ENCODE measurements at places on chromosomes 16 and 17. TPM values are rescaled to one million over a fixed set of nuclear protein-coding genes. Genes with fewer than 3 reads are reported as not detected.

- DNase-seq: peak; percentile 9
Measured at GRCh38 chr17:1830288-1830687, 483 bp downstream of the RPA1 start.

DNA sequence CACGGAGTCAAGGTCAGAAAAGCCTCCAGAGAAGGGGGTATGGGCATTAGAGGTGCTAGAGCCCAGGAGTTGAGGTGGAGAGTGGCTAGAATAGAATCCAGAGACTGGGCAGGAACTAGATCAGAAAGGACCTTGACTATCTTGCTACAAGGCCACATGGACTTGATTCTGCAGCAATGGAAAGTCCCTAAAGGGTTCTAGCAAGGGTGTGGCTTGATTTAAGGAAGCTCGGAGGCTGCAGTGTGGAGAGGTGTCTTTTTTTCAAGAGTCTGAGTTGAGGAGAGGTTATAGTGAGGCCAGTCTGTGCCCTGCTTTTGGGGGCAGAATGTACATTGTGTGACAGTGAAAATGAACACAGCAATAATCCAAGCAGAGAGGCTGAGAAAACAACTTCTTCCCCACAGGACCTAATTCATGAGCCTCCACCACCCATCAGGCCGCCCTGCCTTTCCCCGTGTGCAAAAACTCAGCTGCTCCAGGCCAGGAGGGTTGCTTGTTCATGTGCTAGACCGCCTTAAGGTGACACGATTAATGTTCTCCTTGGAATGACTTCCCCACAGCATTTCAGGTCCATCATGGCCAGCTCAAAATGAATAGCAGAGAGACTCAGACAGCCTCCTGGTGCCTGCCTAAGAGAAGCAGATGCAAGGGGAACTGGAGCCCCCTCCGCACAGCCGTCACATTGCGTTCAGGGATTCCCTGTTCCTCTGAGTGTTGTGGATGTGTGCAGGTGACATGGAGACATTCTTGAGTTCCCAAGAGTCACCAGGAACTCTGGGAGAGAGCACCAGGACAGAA, 8.7 kb upstream of the BEAN1 start:
- no peak for DNase-seq

GRCh38 chr17:75816693-75817092, 27.5 kb downstream of the UNC13D start:
- no peak for DNase-seq

DNA sequence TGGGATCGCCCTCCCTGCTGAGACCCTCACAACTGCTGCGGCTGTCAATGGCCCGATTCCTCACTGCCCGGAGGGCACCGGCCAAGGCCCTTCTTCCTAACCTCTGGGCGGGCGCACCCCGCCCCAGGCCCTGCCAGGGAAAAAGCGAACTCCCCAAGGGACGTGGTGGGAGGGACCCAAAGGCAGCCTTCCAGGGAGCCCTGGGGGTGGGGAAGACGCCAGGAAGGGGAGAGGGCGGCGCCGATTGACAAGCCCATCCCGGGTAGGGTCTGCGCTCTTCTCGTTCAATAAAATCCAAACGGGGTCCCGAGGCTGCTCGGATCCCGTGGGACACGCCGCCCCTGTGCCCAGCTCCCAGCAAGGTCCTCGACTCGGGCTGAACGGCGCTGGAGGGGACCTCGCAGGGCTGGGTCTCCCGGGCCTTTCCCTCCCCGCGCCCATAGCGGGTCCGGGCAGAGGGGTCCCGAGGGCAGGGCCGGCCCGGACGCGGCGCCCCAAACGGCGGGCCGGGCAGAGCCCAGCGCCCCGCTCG, 416 bp downstream of the KIFC3 start:
- DNase-seq: peak; percentile 46

DNA sequence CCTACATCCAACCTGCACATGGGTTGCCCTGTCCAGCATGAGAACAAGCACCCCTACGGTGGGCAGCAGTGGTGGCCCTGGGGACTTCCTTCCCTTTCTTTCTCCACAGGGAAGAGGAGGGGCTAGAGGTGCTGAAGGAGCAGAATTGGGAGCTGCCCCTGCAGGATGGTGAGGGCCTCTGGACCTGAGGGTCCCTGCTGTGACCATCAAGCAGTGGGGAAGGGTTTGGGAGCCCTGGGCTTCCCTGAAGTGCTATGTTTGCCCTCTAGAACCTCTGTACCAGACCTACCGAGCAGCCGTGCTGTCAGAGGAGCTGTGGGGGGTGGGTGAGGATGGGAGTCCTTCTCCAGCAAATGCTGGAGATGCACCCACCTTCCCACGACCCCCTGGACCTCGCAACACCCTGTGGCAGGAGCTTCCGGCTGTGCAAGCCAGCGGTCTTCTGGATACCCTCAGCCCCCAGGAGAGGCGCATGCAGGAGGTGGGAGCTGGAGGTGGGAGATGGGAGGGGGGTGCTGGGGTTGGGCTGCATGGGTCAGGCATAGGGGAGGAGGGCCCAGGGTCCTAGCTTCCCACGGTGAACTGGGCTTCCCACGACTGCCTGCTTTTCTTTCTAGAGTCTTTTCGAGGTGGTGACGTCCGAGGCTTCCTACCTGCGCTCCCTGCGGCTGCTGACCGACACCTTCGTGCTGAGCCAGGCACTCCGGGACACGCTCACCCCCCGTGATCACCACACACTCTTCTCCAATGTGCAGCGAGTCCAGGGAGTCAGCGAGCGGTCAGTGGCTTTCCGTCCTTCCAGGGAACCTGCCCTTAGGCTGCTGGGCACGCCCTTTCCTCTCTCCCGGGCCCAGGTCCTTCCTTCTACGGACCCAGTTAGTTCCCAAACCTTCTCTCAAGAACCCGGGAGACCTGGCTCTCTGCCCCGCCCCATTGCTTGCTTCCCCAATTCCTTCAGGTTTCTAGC, 5.0 kb downstream of the ARHGEF15 start:
- no peak for DNase-seq

DNA sequence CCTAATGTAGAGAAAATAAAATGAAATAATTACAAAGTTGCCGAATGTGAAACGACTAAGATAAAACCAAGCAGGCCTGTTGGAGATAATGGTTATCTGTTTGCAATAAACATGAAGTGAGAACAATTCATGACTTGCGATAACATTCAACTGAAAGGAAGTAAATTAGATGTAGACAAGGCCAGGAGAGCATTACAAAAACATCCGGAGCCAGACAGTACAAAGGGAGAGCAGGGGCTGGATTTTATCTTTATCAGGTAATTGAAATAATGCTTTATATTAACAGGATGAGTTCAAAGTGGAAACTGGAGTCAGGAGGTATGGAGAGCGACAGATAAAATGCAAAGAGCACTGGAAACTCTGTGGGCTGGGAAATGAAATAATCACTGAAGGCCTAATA, 265.6 kb upstream of the GOT2 start:
- DNase-seq: no peak

- peak; percentile 76 for DNase-seq
Measured at GRCh38 chr17:72556944-72557826, 436.4 kb downstream of the SOX9 start.

- peak; percentile 83 for DNase-seq
Measured at GRCh38 chr17:82241926-82242697, 13.3 kb downstream of the SLC16A3 start.

DNA sequence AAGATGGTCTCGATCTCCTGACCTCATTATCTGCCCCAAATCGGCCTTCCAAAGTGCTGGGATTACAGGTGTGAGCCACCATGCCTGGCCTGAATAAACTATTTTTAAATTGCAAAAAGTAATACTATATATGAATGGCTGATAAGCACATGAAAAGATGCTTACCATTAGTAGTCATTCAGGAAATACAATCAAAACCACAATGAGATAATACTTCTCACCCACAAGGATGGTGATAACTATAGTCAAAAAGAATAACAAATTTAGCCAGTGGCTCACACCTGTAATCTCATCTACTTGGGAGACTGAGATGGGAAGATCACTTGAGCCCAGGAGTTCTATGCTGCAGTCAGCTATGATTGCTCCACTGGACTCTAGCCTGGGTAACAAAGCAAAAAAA, 2.4 kb upstream of the TACO1 start:
- DNase-seq: no peak

DNA sequence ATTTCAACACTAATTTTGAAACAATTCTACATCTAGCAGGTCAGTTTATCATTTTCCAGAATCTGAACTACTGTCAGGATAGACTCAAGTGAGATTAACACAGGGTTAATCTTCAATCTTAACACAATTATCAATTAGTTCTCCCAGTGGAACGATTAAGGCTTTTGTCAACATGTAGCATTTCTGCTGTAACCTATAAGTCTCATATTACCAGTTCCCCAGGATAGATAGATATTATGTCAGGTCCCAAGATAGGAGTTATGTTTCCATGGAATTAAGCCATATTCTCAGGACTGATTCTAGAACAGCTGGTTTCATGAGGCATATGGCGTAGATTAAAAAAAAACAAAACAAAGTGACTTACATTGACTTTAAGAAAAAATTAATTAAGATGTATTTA, 4.4 kb upstream of the FBF1 start:
- DNase-seq: no peak

DNA sequence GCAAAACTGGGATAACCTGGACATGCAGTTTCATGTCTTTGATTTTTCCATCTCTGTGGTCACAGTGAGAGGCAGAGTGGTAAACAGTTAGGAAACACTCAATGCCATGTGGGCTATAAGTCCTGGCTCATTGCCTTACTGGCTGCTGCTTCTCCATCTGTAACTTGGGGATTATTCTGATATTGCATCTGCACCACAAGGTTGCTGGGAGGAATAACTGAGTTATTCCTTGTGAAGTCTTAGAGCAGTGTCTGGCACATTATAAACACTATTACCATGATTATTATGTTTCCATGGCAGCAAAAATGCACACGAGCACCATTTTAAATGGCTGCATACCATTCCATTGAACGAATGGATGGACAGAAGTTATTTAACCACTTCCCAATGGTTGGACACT, 111.7 kb upstream of the CDH5 start:
- DNase-seq: no peak

GRCh38 chr16:16120382-16121184, 102.7 kb downstream of the ABCC6 start:
- peak; percentile 79 for DNase-seq

GRCh38 chr17:56350592-56350991, 197.3 kb downstream of the ANKFN1 start:
- no peak for DNase-seq

- DNase-seq: no peak
Measured at GRCh38 chr17:42514279-42514678, 21.8 kb upstream of the NAGLU start.

DNA sequence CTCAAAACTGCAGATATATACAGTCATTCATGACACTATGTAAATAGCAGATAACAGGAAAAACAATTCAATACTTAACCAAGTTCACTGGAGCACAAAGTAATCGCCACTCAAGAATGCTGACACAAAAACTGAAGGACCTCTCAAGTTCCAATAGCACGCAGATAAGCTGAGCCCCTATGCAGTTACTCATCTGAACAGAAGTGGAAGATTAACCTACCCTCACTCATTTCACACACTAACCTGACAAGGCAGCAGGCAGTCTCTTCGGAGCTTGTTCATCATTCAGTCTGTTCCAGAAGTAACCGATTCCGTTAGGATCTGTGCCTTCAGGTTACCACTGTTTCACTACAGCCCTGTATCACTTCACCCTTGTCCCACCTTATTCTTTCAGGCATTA, 6.0 kb downstream of the HELZ start:
- DNase-seq: no peak

Gene IRX3
- total RNA-seq: not detected

Gene ZPBP2
- not detected for total RNA-seq

Gene RND2
- total RNA-seq: 1.8 TPM

Gene SYT17
- total RNA-seq: not detected

Gene TNRC6C
- total RNA-seq: 6.3 TPM

Gene STAC2
- not detected for total RNA-seq

Gene RHOT2
- 267 TPM for total RNA-seq

Gene SALL1
- total RNA-seq: 0.07 TPM

All from K562 (cell line).